ENCODE measurements at places on chromosomes 5 and 9. TPM values are rescaled to one million over a fixed set of nuclear protein-coding genes. Genes with fewer than 3 reads are reported as not detected.

PAEP gene
- total RNA-seq, result not detected

CAMK4 gene
- total RNA-seq, result 75.1 TPM

DDX4 gene
- 0.09 TPM for total RNA-seq

SLC9A3 gene
- 1.8 TPM for total RNA-seq

TRIM7 gene
- 3.0 TPM for total RNA-seq

ABO gene
- total RNA-seq, result 0.27 TPM

BARHL1 gene
- 19.3 TPM for total RNA-seq

IZUMO3 gene
- total RNA-seq, result not detected

IFNA21 gene
- not detected for total RNA-seq

KLHL9 gene
- 54.4 TPM for total RNA-seq

GOLM1 gene
- total RNA-seq, result 74.3 TPM

LTC4S gene
- total RNA-seq, result 2.7 TPM

SOX30 gene
- 0.18 TPM for total RNA-seq

PRDM9 gene
- not detected for total RNA-seq

PCDHA7 gene
- total RNA-seq, result 17.1 TPM

OR1Q1 gene
- total RNA-seq, result not detected

CCDC171 gene
- total RNA-seq, result 19.7 TPM

AHRR gene
- total RNA-seq, result 1.5 TPM

WWC1 gene
- 20.1 TPM for total RNA-seq

RFESD gene
- total RNA-seq, result 4.0 TPM

NMUR2 gene
- total RNA-seq, result not detected

GRIA1 gene
- total RNA-seq, result 171 TPM

OMD gene
- 3.4 TPM for total RNA-seq

RLN2 gene
- 1.4 TPM for total RNA-seq

LYSMD3 gene
- 19.1 TPM for total RNA-seq

SLC36A2 gene
- total RNA-seq, result not detected

ECM2 gene
- 10.1 TPM for total RNA-seq

MEF2C gene
- 114 TPM for total RNA-seq

DCANP1 gene
- not detected for total RNA-seq

RPL37 gene
- 1,050 TPM for total RNA-seq

RNF208 gene
- 0.73 TPM for total RNA-seq

PHF24 gene
- 12.0 TPM for total RNA-seq

ACTBL2 gene
- total RNA-seq, result not detected

YIPF5 gene
- 38.6 TPM for total RNA-seq

KCNV2 gene
- total RNA-seq, result not detected

GLIPR2 gene
- 13.0 TPM for total RNA-seq

TMOD1 gene
- total RNA-seq, result 5.4 TPM

MARCOL gene
- not detected for total RNA-seq

DUSP1 gene
- 36.9 TPM for total RNA-seq

SYK gene
- total RNA-seq, result 1.5 TPM

WHRN gene
- 7.7 TPM for total RNA-seq

GMCL2 gene
- total RNA-seq, result not detected

PPP2R2B gene
- total RNA-seq, result 64.4 TPM

SLC4A9 gene
- total RNA-seq, result 0.45 TPM

SSBP2 gene
- total RNA-seq, result 117 TPM

PDE6A gene
- not detected for total RNA-seq

RAD17 gene
- 33.6 TPM for total RNA-seq

CLIC3 gene
- not detected for total RNA-seq

Measured in cerebellum (tissue), 4 donors.